AML-193 (cell line): ENCODE measurements at places on chromosomes 5 and 9.

DNA sequence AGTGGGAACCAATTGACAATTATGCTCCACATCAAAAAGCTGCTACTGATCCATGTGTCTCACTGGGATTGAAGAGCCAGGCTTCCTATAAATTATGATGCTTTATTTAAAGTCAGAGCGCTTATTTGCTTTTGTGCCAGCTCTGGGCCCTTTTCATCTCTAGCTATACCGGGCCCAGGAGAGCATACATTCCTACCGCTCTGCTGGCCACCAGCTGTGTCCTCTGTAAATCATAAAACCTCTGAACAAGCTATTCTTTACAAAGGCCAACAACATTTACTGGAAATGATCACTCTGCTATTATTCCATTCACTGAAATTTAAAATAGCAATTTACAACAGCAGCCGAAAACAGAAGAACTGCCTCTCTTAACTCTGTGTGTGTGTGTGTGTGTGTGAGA, 86.6 kb downstream of the ZNF608 start:
- DNase-seq = no peak

DNA sequence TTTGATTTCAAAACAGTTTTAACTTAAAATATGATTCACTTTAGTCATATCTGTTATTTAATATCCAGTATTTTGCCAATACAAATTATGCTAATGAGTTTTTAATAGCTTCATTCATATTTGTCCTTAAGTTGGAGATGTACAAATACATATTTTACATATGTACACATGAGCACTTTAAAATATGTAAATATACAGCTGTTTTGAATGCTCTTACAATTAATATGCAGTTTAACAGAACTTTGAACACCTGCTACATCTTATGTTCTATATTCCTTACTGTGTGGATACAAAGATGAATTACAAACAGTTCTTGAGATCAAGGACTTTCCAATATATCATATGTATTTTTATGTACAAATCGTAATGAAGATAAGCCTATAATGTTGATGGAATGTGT, 74.0 kb downstream of the CHSY3 start:
- no peak for DNase-seq

GRCh38 chr9:137372693-137373610, 50.0 kb downstream of the EXD3 start:
- DNase-seq = no peak

- DNase-seq = no peak
Measured at GRCh38 chr5:127885176-127885575, 182.0 kb downstream of the CCDC192 start.

DNA sequence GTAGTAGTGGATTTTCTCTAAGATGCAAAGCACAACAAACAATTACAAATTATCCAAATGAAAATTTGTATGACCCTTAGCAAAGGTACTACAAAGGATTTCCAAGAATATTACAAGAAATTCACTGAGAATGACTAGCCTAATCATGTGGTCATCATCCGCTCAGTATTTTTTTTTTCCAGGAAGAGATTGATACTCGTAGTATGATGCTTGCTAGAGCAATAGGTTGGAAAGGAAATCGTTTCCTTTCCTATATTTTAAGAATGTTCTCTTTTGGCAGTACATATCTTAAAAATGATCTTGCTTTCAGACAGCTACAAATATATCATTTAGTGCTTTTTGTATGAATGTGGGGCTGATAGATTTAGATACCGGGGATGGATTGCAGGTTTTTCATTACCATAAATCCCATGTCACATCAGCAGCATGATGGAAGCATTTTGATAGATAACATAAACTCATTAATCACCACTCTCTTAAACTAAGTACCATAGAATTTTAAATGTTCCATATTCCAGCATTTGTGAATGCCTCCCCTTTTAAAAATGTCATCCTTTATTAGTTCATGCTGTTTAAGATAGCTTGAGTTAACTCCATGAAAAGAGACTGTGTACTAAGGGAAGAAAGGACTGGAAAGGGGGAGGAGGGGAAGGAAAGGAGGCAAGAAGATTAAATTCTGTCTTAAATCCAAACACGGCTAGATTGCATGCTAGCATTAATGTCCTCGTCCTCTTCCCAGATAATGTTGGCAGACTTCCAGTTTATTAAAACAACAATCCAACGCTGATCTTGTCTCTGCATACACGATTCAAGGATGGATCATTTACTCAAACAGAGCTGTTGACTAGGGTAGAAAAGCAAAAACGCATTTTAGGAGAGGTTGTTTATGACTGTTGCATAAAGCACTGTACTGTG, 311.7 kb upstream of the ZNF608 start:
- no peak for DNase-seq

GRCh38 chr5:67003685-67003934, 193.0 kb downstream of the CD180 start:
- no peak for DNase-seq

DNA sequence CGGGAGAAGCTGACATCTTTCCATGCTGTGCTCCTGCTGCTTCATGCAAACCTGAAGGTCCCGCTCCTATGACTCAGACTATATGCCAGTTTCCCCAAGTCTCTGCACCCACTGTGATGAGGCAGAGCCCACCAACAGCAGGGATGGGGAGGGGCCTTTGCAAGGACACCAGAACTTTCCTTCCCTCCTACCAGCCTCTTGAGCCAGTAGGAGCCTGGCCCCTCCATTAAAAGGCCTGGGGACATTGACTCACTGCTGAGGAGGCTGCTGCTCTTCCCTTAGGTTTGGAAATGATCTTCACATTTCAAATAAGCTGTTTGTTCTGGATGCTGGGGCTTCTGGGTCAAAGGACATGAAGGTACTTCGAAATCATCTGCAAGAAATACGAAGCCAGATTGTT, 26.1 kb upstream of the CTSL start:
- no peak for DNase-seq

DNA sequence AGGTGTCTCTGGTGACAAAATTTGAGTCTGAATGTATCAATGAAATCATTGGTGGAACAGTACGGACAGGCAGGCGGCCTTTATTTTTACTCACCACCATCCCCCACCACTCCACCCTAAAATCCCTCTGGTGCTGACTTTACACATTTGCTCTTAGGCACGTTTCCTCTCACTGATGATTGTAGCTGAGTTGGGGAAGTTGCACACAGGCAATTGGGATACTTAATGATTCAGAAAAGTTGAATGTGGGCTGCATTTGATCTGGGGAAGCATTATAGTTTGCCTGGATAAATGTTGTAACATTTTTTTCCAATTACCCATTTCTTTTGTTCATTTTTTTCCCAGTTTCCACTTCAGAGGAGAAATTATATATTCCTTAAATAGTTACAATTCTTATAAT, 658.4 kb downstream of the TLR4 start:
- no peak for DNase-seq

GRCh38 chr9:97406620-97407177, 5.2 kb upstream of the TDRD7 start:
- no peak for DNase-seq
